ENCODE measurements at places on chromosomes 1 and 21. TPM values are rescaled to one million over a fixed set of nuclear protein-coding genes. Genes with fewer than 3 reads are reported as not detected.

RORC gene
- polyA plus RNA-seq: 0.02 TPM

RNU1-2 gene
- not detected for polyA plus RNA-seq

CNR2 gene
- polyA plus RNA-seq: not detected

LDLRAD1 gene
- not detected for polyA plus RNA-seq

LCE6A gene
- 0.23 TPM for polyA plus RNA-seq
